Breast epithelium (tissue), 4 donors: ENCODE measurements at places on chromosomes 16 and 17. TPM values are rescaled to one million over a fixed set of nuclear protein-coding genes. Genes with fewer than 3 reads are reported as not detected.

DNA sequence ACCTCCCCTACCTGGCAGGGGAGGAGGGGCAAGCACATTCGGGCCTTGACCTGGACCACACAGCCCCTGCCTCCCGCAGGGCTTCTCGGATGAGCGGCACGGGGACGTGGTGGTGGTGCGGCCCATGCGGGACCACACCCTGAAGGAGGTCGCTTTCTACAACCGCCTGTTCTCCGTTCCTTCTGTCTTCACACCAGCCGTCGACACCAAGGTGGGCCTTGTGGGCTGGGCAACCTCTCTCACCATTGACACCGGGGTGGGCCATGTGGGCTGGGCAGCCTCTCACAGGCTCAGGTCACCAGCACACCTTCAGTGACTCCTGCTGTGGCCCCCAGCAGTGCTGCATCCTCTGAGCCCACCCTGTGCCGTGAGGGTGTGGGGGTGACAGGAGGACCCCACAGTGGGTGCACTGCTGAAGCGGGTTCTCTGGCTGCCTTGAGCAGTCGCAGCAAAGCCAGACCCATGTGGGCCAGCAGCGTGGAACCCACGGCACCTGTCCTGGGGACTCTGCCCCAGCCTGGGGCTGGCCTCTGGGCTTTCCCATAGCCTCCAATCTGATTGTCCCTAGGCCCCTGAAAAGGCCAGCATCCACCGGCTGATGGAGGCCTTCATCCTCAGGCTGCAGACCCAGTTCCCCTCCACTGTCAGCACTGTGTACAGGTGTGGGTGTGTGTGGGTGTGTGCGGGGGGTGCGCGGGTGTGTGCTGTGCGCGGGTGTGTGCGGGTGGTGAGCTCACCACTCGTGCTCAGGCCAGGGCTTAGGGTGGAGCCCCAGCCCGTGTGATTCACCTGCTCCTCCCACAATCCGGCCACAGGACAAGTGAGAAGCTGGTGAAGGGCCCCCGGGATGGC, 7.5 kb downstream of the CTU2 start:
- no peak overlapping the region for H3K4me3 ChIP-seq
- no peak overlapping the region for H3K27ac ChIP-seq
- DNase-seq, result no peak
- peaks cover 21% of the 10 kb centered on the region for H3K36me3 ChIP-seq

DNA sequence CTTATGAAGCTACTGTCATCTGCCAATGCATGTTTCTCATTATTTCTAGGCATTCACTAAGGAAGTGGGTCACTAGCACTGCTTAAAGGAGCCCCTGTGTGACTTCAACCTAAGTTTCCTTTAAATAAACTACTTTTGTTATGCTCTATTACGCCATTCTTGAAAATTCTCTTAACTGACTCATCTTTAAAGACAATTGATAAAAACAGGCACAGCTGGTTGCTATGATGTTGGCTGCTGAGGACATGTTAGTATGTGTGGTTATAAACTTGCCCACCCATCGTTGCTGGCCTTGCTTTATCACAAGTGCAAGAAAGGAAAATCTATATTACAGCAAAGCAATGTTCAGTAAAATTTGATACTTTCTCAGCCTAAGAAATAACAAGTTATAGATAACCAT, 75.8 kb upstream of the CNTNAP4 start:
- H3K36me3 ChIP-seq, result no peaks in the 10 kb centered on the region
- no peak for DNase-seq
- H3K27me3 ChIP-seq, result no peaks in the 10 kb centered on the region
- H3K27ac ChIP-seq, result no peak overlapping the region

The SPATA33 gene
- 7.2 TPM for total RNA-seq

DNA sequence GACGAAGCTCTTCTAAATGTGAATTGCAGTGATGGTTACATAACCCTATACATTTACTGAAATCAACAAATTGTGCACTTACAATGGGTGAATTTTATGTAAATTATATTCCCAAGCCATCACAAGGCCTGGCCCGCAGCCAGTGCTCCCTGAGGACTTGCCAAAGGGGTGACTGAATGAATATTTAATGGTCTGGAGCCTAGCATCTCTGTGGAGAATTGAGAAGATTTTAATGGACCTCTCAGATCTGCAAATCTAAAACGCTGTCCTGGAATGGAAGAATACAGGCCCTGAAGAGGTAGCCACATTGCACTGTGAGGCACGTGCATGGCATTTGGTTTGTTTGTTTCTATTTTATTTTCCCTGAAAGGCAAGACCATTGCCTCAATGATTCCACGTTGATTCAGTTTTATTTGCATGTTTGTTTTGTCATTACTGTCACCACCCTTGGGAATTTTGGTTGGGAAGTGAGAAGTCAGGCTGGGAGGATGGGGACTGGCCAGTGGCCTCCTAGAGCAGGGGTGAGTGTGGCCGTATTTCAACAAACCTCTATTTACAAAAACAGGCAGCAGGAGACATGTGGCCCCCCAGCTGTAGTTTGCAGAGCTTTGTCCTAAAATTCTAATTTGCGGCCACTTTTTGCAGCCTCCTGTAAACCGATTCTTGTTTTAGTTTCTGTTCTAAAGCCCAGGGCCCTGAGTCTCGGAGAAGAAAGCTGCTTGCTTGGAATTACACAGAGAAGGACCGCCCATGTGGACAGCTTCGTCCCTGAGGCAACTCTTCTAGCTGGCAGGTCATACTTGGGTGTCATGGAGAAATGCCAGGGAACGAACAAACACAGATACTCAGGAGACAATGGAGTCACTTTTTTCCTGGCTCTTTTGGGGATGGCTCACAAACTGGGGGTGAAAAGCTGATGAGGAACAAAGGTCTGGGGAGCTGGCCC, 40.5 kb upstream of the GCSH start:
- H3K27me3 ChIP-seq, result no peaks in the 10 kb centered on the region
- no peak overlapping the region for H3K27ac ChIP-seq
- peak; percentile 37 for DNase-seq
- no peak overlapping the region for H3K4me3 ChIP-seq
- H3K4me1 ChIP-seq, result no peaks in the 10 kb centered on the region
- H3K36me3 ChIP-seq, result no peaks in the 10 kb centered on the region

- H3K4me3 ChIP-seq, result no peak overlapping the region
- no peak for DNase-seq
- no peak overlapping the region for H3K27ac ChIP-seq
- no peaks in the 10 kb centered on the region for H3K4me1 ChIP-seq
Measured at GRCh38 chr16:81738783-81739496, 40.2 kb upstream of the PLCG2 start.

The LDHD gene
- 10.7 TPM for total RNA-seq

DNA sequence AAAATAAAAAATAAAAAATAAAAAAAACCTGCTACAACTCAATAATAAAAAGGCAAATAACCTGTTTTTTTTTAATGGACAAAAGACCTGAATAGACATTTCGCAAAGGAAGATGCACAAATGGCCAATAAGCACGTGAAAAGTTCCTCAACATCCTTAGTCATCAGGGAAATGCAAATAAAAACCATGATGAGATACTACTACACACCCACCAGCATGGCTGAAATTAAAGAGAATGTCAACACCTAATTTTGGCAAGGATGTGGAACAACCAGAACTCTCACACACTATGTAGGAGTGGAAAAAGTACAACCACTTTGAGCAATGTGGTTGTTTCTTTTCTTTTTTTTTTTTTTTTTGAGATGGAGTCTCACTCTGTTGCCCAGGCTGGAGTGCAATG, 24.6 kb downstream of the COG7 start:
- H3K4me3 ChIP-seq, result no peak overlapping the region
- H3K27ac ChIP-seq, result no peak overlapping the region
- peaks cover 9% of the 10 kb centered on the region for H3K4me1 ChIP-seq
- H3K36me3 ChIP-seq, result no peaks in the 10 kb centered on the region
- H3K27me3 ChIP-seq, result no peaks in the 10 kb centered on the region
- no peak for DNase-seq

DNA sequence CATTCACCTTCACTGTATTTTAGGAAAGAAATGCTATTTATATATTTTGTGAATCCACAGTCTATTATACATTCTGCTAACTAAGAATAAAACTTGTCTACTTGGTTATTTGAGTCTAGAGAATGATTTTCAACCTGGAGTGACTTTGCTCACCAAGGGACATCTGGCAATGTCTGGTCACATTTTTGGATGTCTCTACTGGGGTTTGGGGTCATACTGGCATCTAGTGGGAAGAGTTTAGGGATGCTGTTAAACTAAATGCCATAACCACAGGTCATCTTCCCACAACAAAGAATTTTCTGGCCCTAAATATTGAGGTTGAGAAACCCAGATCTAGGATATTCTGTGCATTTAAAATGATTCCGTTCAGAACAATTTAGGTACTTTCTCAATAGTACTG, 26.0 kb downstream of the KCNJ16 start:
- H3K4me1 ChIP-seq, result no peaks in the 10 kb centered on the region
- no peaks in the 10 kb centered on the region for H3K36me3 ChIP-seq
- H3K27me3 ChIP-seq, result no peaks in the 10 kb centered on the region
- no peak for DNase-seq

DNA sequence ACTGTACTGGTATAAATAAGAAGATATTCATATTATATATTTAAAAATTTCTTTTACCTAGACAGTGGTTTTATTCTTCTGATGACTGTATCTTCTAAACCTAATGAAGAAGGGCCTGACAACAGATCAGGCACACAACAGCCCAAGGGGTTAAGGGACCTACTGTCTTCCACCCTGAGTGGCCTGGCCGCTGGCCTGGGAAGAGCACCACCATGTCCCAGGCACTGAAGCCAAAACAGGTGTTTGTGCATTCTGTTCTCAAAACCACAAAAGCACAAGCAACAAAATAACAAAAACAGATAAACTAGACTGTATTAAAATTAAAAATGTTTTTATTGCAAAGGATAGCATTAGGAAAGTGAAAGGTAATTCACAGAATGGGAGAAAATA, 9.1 kb upstream of the PECAM1 start:
- no peaks in the 10 kb centered on the region for H3K36me3 ChIP-seq
- H3K27ac ChIP-seq, result no peak overlapping the region
- H3K4me1 ChIP-seq, result no peaks in the 10 kb centered on the region
- no peaks in the 10 kb centered on the region for H3K27me3 ChIP-seq

The DECR2 gene
- 30.5 TPM for total RNA-seq

The FAM222B gene
- total RNA-seq, result 9.7 TPM

GRCh38 chr17:6052926-6053325, 17.3 kb upstream of the WSCD1 start:
- no peaks in the 10 kb centered on the region for H3K4me1 ChIP-seq
- H3K4me3 ChIP-seq, result no peak overlapping the region
- no peaks in the 10 kb centered on the region for H3K36me3 ChIP-seq
- peaks cover 27% of the 10 kb centered on the region for H3K27me3 ChIP-seq
- H3K27ac ChIP-seq, result no peak overlapping the region

- no peaks in the 10 kb centered on the region for H3K27me3 ChIP-seq
- no peak for DNase-seq
- no peak overlapping the region for H3K4me3 ChIP-seq
Measured at GRCh38 chr16:88806491-88807111, 3.0 kb downstream of the CDT1 start.

- DNase-seq, result peak; percentile 59
- no peaks in the 10 kb centered on the region for H3K36me3 ChIP-seq
- H3K27ac ChIP-seq, result peak overlapping the region; percentile 70
- no peaks in the 10 kb centered on the region for H3K4me1 ChIP-seq
- H3K4me3 ChIP-seq, result no peak overlapping the region
- H3K27me3 ChIP-seq, result no peaks in the 10 kb centered on the region
Measured at GRCh38 chr16:14057878-14058382, 13.2 kb upstream of the MRTFB start.

DNA sequence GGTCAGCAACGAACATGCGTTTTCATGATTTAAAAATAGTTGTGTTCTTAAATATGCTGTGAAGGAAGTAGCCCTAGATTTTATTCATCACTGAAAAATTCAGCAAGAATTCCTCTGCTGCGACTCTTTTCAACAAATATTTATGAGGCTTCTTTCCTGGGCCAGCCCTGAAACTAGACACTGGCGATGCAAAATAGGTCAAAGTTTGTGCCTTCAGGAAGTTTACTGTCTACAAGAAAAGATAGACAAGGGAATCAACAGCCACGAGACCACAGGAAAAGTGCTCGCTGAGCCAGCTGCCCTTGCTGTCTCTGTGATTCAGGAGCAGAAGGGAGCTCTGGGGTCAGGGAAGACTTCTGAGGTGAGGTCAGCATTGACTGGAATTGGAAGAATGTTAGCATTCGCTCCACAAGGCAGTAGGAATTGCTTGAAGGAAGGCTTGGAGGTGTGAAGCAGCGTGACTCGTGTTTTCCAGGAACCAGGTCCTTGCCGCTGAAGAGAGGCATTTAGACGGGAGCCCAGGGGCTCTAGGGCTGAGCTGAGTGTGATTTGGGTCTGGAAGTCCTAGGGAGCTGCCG, 1.9 kb upstream of the RPL26 start:
- H3K36me3 ChIP-seq, result no peaks in the 10 kb centered on the region
- H3K27me3 ChIP-seq, result no peaks in the 10 kb centered on the region
- H3K4me3 ChIP-seq, result no peak overlapping the region
- DNase-seq, result no peak

DNA sequence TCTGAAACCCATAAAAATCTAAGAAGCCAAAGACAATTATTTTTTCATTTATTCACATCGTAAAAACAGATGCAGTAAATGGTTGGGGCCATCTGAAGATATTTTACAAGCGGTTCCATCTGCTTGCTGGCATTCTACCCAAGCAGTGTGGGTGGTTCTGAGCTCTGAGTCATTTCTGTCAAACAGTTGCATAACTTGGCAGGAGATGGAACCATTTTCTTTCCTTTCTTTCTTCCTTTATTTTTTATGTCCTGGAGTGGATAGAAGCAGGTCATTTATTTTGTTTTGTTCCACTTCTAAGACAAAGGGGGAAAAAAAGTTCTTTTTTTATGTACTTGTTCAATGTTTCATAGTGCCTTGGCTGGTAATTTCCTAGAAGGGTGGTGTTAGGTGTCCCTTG, 1151.9 kb upstream of the GOT2 start:
- H3K4me1 ChIP-seq, result no peaks in the 10 kb centered on the region
- DNase-seq, result peak; percentile 58
- H3K4me3 ChIP-seq, result no peak overlapping the region
- no peak overlapping the region for H3K27ac ChIP-seq

GRCh38 chr16:86500708-86501510, 9.4 kb upstream of the FOXF1 start:
- no peak overlapping the region for H3K27ac ChIP-seq
- H3K4me1 ChIP-seq, result no peaks in the 10 kb centered on the region
- peaks cover 14% of the 10 kb centered on the region for H3K27me3 ChIP-seq
- DNase-seq, result no peak
- no peak overlapping the region for H3K4me3 ChIP-seq
- no peaks in the 10 kb centered on the region for H3K36me3 ChIP-seq

The NPIPB6 gene
- 3.3 TPM for total RNA-seq

The MAPT gene
- total RNA-seq, result 12.4 TPM

DNA sequence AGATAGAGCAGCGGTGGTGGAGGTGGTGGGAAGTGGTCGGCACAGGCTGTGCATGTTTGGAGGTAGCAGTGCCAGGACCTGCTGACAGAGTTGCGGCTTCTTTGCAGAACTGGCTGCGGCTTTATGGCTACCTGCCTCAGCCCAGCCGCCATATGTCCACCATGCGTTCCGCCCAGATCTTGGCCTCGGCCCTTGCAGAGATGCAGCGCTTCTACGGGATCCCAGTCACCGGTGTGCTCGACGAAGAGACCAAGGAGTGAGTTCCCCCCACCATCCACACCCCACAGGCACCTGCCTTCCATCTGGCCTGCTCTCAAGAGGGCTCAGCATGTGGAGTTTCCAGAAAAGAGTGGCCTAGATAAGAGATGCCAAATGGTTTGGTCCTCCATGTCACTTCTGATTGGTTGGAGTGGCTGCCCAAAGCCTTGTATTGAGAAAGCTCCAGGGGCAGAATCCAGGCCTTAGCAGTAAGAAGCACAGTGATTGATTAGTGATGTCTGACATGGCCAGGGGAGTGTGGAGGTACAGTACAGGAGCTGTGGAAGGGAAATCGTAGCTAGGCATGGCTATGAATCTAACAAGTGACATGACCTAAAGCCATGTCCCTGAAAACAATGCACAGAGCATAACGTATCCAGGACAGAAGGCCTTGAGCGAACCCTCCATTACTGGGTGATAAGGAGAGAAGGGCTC, 12.0 kb downstream of the MMP15 start:
- no peak overlapping the region for H3K4me3 ChIP-seq
- no peaks in the 10 kb centered on the region for H3K36me3 ChIP-seq
- H3K4me1 ChIP-seq, result no peaks in the 10 kb centered on the region
- no peaks in the 10 kb centered on the region for H3K27me3 ChIP-seq
